ENCODE measurements at places on chromosomes 11 and 22. TPM values are rescaled to one million over a fixed set of nuclear protein-coding genes. Genes with fewer than 3 reads are reported as not detected.

DNA sequence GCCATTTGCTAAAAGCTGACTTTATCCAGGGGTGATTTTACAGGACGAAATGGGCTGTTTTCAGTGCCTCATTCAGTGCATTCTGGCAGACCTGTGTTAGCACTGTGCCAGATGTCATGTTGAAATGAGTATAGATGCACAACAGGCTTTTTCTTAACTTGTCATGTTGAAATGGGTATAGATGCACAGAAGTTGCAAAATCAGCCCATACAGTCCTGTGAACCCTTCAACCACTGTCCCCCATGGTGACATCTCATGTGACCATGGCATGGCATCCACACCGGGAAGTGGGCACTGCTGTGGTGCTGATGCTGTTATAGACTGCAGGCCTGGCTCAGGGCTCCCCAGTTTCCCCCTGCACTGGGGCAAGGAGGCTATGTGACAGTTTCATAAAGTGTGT is 2.5 kb downstream of the TALDO1 start:
- no peaks in the 10 kb centered on the region for H3K36me3 ChIP-seq
- no peak overlapping the region for H3K27ac ChIP-seq
- H3K27me3 ChIP-seq, result no peaks in the 10 kb centered on the region
- H3K4me3 ChIP-seq, result no peak overlapping the region
- DNase-seq, result no peak
- H3K4me1 ChIP-seq, result no peaks in the 10 kb centered on the region

MS4A14 gene
- total RNA-seq, result 0.23 TPM

GRCh38 chr11:45355706-45356041 is 69.5 kb upstream of the SYT13 start:
- no peaks in the 10 kb centered on the region for H3K27me3 ChIP-seq
- H3K36me3 ChIP-seq, result no peaks in the 10 kb centered on the region
- DNase-seq, result no peak
- H3K27ac ChIP-seq, result peak overlapping the region; percentile 39

GRCh38 chr22:44628835-44629234 is 73.2 kb upstream of the PRR5 start:
- no peak overlapping the region for H3K27ac ChIP-seq
- no peaks in the 10 kb centered on the region for H3K27me3 ChIP-seq
- no peaks in the 10 kb centered on the region for H3K36me3 ChIP-seq

SLC22A9 gene
- total RNA-seq, result not detected

DNA sequence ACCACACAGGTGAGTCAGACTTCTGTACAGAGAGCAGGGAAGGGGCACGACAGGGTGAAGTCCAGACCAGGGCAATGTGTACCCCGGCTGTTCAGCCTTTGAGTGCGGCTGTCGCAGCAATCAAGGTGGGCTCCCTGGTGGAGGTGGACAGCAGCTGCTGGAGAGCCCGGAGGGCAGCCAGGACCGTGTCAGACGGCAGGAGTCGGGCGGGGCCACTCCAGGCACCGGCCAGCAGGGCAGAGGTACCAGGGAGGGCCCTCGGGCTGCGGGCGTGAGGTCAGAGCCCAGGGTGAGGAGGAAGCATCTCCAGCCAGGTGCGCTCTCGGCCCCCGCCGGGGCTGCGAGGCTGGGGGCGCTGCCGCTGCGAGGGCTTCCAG is 802 bp upstream of the PIM3 start:
- H3K27me3 ChIP-seq, result no peaks in the 10 kb centered on the region
- H3K4me1 ChIP-seq, result peaks cover 26% of the 10 kb centered on the region
- peak; percentile 30 for DNase-seq
- H3K4me3 ChIP-seq, result peak overlapping the region; percentile 83
- peak overlapping the region; percentile 99 for H3K27ac ChIP-seq

DNA sequence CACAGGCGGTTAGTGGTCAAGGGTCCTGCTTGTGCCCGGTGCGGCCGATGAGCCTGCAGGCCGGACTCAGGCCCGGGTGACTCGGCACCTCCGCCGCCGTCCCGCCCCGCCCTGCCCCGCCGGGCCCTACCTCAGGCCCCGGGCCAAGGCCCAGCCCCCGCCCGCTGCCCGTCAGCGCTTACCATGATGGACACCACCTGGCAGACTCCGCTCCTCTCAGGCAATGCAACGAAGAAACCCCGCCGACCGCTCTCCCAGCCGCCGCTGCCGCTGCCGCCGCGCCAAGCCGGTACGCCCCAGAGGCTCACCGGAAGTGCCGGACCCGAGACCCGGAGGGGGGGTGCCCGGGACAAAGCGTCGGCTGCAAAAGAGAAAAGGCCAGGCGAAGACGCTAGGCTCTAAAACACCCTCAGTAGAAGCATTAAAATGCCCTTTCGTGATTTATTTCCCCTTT is at the start of gene UFD1:
UFD1 (minus strand) TSS at position 293 of the 454 bp plus-strand sequence; CDS start at position 185, 108 bp downstream.
- no peaks in the 10 kb centered on the region for H3K36me3 ChIP-seq
- H3K27me3 ChIP-seq, result no peaks in the 10 kb centered on the region

DNA sequence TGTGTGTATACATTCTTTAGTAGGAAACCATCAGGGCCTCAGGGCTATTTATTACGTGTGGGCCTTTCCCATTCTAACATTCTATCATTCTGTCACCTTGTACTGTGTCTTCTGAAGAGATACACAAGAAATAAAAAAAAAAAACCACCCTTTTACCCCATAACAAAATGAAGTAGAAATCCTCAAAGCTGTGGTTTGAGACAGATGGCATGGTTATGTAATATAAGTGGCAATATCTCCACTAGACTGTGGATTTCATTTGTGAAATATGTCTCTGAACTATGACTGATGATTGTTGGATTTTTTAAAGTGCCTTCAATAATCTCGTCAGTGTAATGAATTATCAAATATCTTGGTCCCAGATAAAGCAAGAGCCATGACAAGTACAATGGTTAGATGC is 150.0 kb upstream of the BLID start:
- H3K36me3 ChIP-seq, result no peaks in the 10 kb centered on the region
- H3K4me3 ChIP-seq, result no peak overlapping the region
- H3K27ac ChIP-seq, result no peak overlapping the region
- no peaks in the 10 kb centered on the region for H3K4me1 ChIP-seq
- no peaks in the 10 kb centered on the region for H3K27me3 ChIP-seq

DNA sequence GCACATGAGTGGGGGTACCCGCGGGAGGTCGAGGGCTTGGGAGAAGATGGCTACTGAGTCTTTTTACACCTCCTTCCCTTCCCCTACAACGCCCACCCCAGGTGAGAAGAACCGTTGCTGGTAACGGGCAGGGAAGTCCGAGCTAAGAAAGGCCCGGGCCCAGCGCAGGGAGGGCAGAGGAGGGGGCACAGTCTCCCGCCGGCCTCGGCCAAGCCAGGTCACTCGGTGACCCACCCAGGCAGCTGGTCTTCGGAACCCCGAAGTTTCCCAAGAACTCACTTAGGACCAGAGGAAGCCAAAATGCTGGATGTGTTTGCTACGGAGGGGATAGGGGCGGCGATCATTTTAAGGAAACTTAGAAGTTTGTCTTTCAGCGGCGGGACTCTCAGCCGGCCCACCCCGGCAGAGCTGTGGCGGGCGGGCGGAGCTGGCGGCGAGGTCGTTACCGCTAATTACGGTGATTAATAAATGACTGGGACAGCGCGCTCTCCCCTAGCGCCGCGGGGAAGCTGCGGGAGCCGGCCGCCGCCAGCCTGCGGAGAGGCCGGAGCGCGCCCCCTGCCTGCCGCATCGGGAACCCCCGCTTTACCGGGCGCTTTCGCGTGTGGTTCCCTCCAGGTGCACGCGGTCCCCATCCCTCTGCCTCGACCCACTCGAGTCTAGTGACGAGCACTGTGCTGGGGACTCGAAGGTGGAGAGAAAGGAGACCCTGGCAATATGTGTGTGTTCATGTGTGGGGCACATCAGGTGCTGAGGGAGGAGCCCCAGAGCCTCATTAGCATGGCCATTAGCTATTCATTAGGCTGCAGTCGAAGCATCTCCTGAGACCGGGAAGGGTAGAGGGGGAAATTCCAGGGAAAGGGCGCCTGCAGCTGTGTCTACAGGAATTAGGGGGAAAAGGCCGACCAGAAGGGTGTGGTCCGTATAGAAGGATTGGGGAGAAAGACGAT is 945 bp downstream of the ROBO3 start:
- H3K36me3 ChIP-seq, result no peaks in the 10 kb centered on the region
- DNase-seq, result no peak
- no peak overlapping the region for H3K27ac ChIP-seq
- H3K4me3 ChIP-seq, result no peak overlapping the region

DNA sequence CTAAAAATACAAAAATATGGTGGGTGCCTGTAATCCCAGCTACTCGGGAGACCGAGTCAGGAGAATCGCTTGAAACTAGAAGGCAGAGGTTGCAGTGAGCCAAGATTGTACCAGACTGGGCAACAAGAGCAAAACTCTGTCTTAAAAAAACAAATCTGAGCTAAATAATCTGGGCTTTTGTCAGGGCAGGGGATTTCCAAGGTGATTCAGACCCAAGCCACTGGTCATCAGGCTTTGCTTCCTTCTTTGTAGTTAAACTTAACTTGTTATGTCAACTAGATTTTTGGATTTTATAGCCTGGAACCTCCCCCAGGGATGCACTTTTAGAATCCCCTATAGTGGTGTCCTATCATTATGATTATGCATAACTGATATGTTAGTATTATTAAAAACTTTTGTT is 27.0 kb upstream of the SLC22A8 start:
- no peaks in the 10 kb centered on the region for H3K27me3 ChIP-seq
- no peak overlapping the region for H3K27ac ChIP-seq
- H3K4me3 ChIP-seq, result no peak overlapping the region
- no peaks in the 10 kb centered on the region for H3K36me3 ChIP-seq

TTC17 gene
- total RNA-seq, result 87.3 TPM

DNA sequence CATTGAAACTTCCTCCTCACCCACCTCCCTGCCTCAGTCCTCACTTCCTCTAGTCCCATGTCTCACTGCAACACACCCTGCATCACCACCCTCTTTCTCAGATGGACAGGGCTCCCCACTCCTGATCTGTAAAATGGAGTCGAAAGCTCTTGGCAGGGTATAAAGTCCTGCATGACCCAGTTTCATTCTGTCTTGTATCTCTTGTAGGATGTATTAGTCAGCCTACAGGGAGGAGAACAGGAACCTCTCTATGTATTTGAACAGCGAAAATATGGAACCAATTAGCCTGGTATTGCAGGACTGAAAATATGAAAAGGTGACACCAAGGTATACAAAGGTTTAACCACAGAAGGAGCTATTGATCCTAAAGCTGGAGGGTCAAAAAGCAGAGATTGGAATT is 156.9 kb upstream of the SNX19 start:
- no peak for DNase-seq
- H3K4me1 ChIP-seq, result no peaks in the 10 kb centered on the region
- no peak overlapping the region for H3K4me3 ChIP-seq
- no peaks in the 10 kb centered on the region for H3K36me3 ChIP-seq

DNA sequence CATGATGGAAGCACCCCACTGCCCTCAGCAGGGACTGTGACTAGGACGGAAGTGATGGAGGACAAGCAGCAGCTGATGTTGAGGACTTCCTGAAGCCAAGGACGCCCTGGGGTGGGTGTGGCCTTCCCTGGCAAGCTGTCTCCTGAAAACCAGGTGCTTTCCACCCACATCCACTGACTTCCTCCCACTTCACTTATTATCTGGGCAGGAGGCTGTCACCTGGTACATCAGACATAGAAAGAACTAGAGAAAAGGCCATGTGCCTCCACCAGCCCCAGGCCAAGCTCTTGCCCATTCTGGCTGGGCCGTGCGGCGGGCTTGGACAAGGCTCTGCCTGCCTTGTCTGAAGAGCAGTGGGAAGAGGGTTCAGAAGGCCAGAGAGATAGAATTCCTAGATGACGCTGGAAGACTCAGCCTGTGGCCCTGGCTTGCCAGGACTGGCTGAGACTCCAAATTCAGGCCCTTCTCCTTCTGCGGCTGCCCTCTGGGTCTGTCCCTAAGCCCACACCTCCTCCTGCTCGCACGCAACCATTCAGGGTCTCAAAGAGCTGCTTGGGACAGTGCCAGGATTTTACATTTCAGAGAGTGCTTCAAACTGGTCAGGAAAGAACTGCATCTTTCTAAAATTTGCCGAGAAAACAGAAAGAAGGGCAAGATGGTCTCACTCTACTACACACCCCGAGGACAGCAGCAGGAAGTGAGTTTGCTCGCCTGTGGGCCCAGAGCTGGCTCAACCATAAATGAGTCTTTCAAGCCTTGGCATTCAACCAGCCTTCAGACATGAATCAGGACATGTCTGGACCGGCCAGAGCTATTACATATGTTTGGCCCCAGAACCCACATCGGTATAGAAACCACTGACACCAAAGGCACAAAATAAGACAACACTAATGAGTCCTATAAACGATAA is 13.3 kb downstream of the ARHGAP1 start:
- DNase-seq, result peak; percentile 79
- peaks cover 4% of the 10 kb centered on the region for H3K4me1 ChIP-seq
- no peak overlapping the region for H3K4me3 ChIP-seq
- peak overlapping the region; percentile 69 for H3K27ac ChIP-seq

GRCh38 chr22:42895541-42895981 is 38.5 kb upstream of the ARFGAP3 start:
- peaks cover 11% of the 10 kb centered on the region for H3K4me1 ChIP-seq
- DNase-seq, result no peak
- H3K27ac ChIP-seq, result no peak overlapping the region
- H3K27me3 ChIP-seq, result no peaks in the 10 kb centered on the region
- no peaks in the 10 kb centered on the region for H3K36me3 ChIP-seq

GRCh38 chr11:112453601-112454577 is 193.2 kb upstream of the PLET1 start:
- H3K4me3 ChIP-seq, result no peak overlapping the region
- no peaks in the 10 kb centered on the region for H3K36me3 ChIP-seq
- DNase-seq, result peak; percentile 10
- H3K4me1 ChIP-seq, result no peaks in the 10 kb centered on the region
- no peaks in the 10 kb centered on the region for H3K27me3 ChIP-seq
- H3K27ac ChIP-seq, result no peak overlapping the region

DNA sequence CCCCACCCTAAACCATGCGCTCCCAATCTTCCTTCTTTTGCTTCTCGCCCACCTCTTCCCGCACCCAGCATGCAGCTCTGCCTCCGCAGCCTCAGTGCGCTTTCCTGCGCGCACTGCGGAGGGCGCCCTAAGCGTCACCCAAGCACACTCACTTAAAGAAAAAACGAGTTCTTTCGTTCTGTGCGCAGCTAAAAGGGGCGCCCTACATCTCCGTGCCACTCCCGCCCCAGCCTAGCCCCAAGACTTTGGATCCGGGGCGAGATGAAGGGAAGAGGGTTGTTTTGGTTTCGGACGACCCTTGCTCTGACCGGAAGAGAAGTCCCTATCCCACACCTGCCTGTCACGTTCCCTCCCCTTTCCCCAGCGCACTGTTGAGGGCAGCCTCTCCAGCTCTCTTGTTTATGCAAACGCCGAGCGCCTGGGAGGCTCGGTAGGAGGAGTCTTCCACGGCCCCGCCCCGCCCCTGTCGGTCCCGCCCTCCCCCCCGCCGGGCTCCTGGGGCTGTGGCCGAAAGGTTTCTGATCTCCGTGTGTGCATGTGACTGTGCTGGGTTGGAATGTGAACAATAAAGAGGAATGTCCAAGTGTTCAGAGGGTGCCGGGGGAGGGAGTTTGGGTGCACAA is 5.3 kb downstream of the VSIG2 start:
- H3K4me1 ChIP-seq, result no peaks in the 10 kb centered on the region
- H3K36me3 ChIP-seq, result no peaks in the 10 kb centered on the region
- DNase-seq, result peak; percentile 88
- H3K27ac ChIP-seq, result peak overlapping the region; percentile 72

RAB36 gene
- total RNA-seq, result 4.1 TPM

GRCh38 chr11:44952082-44952481 is 1.4 kb upstream of the TP53I11 start:
- no peak overlapping the region for H3K27ac ChIP-seq
- H3K4me3 ChIP-seq, result no peak overlapping the region
- no peaks in the 10 kb centered on the region for H3K36me3 ChIP-seq
- no peak for DNase-seq
- H3K27me3 ChIP-seq, result no peaks in the 10 kb centered on the region
- H3K4me1 ChIP-seq, result peaks cover 4% of the 10 kb centered on the region
